ENCODE measurements at places on chromosomes 16 and 17.

- DNase-seq, result no peak
These were observed 650.9 kb downstream of the KCNJ2 start for GRCh38 chr17:70820276-70820675.

DNA sequence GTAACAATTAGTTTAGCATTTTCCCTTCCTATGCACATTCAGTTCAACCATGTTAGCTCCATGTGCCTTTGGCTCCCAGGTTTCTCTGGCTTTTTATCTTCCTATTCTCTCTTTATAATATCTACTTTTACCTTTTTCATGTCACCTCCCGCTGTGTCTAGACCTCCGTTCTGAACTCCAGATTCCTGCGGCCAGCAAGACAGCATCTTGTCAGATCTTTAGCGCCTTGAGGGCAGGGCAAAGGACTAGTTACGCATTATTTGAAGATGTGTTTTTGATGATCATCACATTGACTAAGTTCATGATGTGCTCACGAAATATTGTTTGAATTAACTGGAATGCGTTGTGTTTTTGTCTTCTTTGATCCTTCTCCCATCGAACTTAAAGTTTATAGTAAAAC is 1126.8 kb downstream of the CDH11 start:
- DNase-seq, result no peak

- peak; percentile 65 for DNase-seq
These were observed 21.8 kb upstream of the FOXK2 start for GRCh38 chr17:82497483-82498405.

- DNase-seq, result no peak
These were observed 18.9 kb upstream of the PDK2 start for GRCh38 chr17:50076221-50076590.

- DNase-seq, result peak; percentile 33
These were observed 641 bp upstream of the CBX2 start for GRCh38 chr17:79777120-79777893.

DNA sequence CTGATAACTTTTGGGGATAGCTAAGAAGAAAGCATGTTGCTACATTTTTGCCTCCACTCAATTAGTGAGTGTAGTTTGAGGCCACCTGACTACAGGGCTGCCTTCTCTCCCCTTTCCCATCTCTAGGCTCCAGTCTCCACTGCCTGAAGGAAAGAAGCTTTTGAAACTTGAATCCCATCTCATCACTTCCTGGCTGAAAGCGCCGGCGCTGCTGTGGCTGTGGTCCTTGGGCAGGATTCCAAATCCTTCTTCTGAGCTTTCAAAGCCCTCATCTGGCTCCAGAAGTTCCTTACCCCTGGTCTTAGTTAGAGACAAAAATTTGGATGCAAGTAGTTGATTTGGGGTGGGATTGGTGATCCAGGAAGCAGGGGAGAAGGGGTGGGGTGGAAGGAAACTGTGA is 119.4 kb downstream of the FOXL1 start:
- DNase-seq, result no peak

GRCh38 chr16:87559945-87560344 is 42.4 kb upstream of the JPH3 start:
- DNase-seq, result no peak

DNA sequence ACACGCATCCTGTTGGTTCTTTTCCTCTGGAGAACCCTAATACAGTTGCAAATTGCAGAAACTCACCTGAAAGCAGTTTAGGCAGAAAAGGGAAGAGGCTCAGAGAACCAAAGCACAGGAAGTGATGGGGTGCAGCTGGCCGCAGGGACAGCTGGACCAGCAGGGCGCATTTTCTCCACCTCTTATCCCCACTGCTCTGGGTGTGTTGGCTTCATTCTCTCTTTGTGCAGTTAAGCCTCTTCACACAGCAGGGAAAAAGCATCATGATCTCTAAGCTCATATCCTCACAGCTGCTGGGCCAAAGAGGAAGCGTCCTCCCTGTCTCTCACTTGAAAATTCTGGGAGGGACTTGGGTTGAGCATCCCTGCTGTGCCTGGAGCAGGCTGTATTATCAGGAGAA is 20.0 kb upstream of the LRRC75A start:
- peak; percentile 1 for DNase-seq

DNA sequence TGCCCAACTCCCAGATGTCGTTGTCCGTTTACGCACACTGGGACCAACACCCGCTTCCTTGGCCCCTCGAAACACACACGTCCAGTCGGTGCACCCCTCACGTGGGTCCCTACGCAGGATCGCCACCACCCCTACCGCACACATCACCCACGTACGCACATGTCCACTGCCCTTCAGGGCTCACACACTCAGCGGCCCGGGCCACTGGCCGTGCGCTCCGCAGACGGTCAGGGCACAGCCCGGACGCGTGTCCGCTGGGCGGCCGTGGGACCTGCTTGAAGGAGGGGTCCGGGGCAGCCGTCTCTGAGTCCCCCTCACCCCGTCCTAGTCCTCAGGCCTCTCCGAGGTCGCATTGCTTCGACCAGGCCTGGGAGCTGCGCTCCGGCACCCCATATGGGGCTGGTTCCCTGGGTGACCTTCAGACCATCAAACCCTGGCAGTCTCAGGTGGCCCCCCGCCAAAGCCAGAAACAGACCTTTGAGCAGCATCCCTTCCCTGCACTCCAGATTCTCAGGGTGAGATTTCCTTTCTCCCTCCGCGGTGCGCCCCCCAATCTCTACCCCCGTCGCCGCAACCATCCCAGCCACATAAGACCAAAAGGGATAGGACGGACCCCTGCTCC is 914 bp upstream of the GPRC5B start:
- DNase-seq, result no peak

DNA sequence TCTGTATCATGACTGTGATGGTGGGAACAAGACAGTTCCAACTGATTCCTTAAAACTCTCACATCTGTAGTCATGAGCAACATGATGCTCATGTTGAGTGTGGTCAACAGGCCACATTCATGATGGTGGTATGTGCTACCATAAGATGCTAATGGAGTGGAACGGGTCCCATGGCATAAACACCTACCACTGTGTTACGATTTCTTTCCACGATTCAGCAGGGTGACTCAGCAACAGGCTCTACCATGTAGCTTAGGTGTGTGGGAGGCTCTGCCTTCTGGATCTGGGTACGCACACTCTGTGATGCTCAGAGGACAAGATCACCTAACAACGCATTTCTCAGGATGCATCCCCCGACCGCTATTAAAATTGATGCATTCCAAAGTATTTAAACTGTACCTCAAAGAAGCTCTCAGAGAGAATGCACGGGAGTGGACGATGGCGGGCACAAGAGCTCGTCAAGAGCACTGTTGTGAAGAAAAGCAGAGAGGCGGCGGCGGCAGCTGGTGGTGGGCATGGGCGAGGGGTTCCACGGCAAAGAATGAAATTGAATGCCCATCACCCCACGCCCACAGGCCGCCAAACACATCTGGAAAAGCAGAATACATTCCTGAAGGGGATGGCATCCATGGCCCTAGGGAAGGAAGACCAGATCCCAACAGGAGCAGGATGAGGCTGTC is 133.3 kb downstream of the ZNF778 start:
- no peak for DNase-seq

GRCh38 chr17:78535273-78536197 is 41.7 kb downstream of the DNAH17 start:
- peak; percentile 36 for DNase-seq

GRCh38 chr16:57341441-57342303 is 16.9 kb upstream of the CCL22 start:
- no peak for DNase-seq

DNA sequence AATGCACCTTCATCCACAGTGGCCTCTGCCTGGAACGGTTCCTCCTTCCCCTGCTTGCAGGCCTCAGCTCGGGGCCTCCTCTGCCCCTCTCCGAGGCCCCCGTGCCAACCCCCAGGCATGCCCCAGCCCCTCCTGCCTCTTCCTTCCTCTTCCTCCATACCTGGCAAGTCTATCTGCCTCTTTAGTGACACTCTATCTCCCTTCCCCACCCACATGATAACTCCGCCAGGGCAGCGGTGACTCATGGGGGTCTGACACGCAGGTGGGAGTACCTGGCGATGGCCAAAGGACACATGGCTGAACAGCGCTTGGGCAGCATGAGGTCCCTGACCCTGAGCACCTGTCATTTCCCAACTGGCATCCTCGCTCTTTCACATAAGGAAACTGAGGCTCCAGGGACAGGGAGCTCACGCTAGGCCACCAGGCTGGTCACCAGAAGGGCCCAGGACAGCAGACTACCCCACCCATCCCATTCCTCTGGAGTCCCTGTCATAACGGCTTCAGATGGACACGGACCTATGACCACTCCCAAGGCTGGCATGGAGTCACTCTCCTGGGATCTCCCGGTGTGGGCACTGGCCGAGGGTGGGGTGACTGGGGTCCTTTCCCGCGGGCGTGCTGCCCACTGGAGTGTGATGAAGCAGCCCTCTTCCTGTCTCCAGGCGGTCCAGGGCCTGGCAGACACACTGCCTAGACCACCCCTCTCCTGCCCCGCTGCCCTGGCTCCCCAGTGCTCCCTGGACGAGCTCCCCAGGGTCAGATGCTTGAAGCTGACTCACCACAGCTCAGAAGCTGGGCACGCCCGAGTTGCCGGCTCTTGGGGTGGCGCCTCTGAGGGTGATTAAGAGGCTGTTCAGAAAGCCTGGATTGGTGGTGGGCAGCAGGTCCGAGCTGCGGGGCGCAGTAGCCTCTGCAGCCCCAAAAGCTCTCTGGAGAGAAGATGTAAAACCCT is 100.6 kb downstream of the ENGASE start:
- DNase-seq, result no peak

- DNase-seq, result peak; percentile 98
These were observed at the start of gene PLA2G15 for GRCh38 chr16:68244903-68245853. Gene PLA2G15, plus strand, starts transcription at chr16:68245373. Its CDS starts 54 bp downstream, at chr16:68245427.

All from CD4-positive, alpha-beta T cell treated with Interleukin-17A for 1 hour (primary cell).